ENCODE measurements at places on chromosomes 12 and 14. TPM values are rescaled to one million over a fixed set of nuclear protein-coding genes. Genes with fewer than 3 reads are reported as not detected.

GRCh38 chr14:77782202-77782601, 17.7 kb upstream of the ADCK1 start:
- DNase-seq, result no peak

Gene DHRS2
- 0.26 TPM for total RNA-seq

Gene LGALS3
- total RNA-seq, result 1,380 TPM

Gene EFCAB11
- 10.2 TPM for total RNA-seq

Gene PTHLH
- total RNA-seq, result not detected

GRCh38 chr12:57213763-57214397, 2.7 kb upstream of the NXPH4 start:
- no peak for DNase-seq

DNA sequence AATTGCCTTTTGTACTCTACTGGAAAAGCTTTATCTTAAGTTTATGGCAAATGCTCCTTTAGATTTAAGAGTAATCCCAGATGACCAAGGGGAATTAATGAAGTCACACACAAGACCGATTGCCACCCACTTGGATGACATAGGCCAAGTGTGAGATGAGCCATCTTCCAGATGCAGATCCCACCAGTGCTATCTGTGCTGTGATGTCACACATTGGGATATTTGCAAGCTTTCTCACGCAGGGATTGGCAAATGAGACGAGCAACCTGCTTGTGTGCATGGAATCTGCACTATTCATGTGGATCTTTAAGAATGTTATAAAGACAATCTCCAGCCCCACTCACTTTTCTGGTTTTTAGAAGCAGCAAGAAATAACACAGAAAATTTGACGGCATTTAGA, 602.1 kb upstream of the TMEM132C start:
- DNase-seq, result no peak

- DNase-seq, result no peak
These were observed 7.9 kb downstream of the NRIP2 start for GRCh38 chr12:2826721-2827515.

Gene RNASE3
- not detected for total RNA-seq

DNA sequence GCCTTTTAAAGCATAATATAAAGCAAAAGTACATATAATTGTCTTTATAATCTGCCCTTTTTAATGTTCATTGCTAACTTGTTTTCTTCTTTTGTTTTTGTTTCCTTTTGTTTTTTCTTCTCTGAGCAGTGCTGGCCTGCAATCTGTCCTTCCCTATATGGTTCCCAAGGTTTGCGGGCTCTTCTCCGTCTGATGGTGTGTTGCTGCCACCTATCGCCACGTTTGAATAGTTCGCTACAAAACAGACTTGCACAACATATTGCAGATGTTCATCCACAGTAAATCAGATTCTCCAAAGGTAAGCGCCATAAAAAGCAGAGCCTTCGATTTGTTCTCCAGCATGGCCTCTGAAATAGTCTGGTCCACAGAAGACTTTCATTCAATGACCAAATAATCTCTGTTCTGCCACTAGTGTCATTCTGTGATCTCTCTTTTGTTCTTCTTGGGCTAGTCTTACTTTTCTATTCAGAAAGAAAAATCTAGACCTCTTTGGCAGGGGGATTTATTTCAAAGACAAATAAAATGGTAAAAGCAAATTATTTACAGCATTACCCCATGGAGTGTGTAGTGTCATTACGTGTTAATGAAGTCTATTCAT, 33.5 kb downstream of the C12orf50 start:
- DNase-seq, result peak; percentile 58

Gene GLI1
- 1.9 TPM for total RNA-seq

DNA sequence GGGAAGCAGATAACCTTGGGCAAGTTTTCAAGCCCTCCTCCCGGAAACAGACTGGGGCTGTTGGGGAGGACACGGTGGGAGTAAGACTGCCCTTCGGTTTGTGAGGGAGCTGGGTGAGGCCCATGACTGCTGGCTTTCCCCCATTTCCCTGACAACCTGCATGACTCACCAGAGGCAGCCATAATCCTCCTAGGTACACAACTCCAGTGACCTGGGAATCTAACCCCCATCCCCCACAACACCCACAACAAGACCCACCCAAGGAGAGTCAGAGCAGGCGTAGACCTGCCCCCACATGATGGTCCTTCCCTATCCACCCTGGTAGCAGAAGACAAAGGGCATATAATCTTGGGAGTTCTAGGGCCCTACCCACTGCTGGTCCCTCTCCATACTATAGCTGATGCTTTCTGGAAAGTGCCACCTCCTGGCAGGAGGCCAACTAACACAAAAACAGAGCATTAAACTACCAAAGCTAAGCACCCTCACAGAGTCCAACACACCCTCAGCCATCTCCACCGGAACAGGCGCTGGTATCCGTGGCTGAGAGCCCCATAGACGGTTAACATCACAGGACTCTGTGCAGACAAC, 14.8 kb downstream of the DDX24 start:
- peak; percentile 68 for DNase-seq

DNA sequence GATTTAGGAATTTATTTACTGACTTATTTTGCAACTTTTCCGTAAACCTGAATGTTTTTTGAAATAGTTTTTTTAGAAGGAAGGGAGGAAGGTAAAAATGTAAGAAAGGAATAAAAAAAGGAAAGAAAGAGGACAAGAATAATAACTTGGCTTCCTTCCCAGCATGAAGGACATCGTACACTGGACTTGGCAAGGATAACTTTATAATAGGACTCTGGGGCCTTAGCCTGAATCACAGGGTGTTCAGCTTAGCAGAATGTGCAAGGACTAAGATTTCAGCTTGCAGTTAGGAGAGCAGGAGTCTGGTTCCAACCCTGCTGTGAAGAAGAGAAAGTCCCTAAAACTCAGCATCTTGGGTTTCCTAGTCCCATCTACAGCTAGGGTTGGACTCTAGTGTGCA, 1053.3 kb downstream of the VRK1 start:
- DNase-seq, result no peak

DNA sequence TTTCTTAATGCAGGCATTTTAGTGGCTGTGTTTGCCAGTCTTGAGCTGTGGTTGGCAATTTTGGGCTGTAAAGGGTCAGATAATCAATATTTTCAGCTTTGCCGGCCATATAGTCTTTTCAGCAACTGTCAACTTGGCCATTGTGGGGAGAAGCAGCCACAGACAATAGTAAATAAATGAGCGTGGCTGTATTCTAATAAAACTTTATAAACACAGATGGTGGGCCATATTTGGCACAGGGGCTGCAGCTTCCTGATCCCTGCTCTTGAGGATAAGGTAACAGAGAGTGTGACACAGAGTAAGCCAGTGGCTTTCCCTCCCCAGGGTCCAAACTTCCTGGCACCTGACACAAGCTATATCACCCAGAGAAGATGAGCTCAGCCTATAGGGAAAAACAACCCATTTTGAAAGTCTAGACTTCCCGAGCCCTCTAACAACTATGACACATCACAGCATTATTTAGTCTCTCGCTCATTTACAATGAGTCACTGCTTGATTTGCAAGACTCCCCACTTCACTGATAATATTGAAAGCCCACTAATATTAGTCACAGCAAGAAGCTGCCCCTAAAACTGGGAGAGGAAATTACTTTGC, 163.1 kb upstream of the TMPO start:
- DNase-seq, result no peak

DNA sequence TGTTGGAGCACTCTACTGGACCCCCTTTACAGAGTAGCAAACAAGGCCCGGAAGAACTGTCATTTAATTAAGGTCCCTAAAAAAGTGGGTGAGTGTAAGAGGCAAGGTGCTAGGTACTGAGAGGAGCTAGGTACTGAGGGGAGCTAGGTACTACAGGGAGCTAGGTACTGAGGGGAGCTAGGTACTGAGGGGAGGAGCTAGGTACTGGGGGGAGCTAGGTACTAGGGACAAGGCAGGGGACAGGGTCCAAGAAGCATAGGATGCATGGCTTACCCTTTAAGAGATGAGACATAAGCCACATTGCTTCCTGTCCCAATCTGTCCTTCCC, 4.9 kb downstream of the KRT5 start:
- DNase-seq, result no peak

Gene LRCOL1
- not detected for total RNA-seq

- DNase-seq, result no peak
These were observed 135.4 kb downstream of the TPH2 start for GRCh38 chr12:72074065-72074464.

- DNase-seq, result no peak
These were observed 104.1 kb downstream of the IGF1 start for GRCh38 chr12:102376181-102376747.

GRCh38 chr14:74204491-74204890, 34.8 kb upstream of the VSX2 start:
- no peak for DNase-seq

Gene PPP2R3C
- 23.0 TPM for total RNA-seq

Gene KRT85
- not detected for total RNA-seq

Gene HCAR1
- total RNA-seq, result 0.09 TPM

- no peak for DNase-seq
These were observed 12.4 kb upstream of the KCNK13 start for GRCh38 chr14:90049390-90049789.

DNA sequence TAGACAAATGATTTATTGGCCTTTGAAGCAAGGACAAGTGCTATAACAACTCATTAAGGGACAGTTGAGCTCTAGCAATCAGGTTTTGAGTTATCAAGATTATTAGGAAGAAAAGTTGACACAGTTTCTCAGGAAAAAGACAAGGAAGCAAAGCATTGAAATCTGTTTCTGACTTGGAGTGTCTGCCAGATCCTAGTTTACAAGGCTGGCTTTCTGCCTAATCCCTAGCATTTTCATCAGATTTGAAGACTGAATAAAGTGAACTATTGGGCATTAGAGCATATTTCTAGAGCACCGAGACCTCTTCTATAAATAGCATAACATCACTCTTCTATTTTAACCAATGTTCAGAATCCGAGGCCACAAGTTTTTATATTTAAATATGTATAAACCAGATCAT, 7.0 kb downstream of the SYT1 start:
- no peak for DNase-seq

DNA sequence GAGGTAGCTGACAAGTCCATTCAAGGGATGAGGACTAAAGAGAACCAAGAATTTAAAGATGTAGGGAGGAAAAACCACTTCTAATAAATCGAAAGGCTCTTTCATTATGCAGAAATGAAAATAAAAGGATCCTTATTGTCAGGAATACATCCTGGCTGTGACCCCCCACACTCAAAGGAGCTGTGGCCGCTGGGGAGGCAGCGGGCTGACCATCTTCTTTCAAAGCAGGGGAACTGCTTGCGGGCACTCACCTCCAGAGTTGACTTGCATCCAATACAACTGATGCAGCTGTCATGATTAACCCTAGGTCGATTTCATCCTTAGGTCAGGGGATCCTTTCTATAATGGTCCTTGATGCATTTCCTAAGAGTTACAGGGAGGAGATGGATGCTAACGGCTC, 35.3 kb downstream of the TRAFD1 start:
- DNase-seq, result no peak

GRCh38 chr14:77158882-77159255, 17.3 kb upstream of the ZDHHC22 start:
- DNase-seq, result no peak

DNA sequence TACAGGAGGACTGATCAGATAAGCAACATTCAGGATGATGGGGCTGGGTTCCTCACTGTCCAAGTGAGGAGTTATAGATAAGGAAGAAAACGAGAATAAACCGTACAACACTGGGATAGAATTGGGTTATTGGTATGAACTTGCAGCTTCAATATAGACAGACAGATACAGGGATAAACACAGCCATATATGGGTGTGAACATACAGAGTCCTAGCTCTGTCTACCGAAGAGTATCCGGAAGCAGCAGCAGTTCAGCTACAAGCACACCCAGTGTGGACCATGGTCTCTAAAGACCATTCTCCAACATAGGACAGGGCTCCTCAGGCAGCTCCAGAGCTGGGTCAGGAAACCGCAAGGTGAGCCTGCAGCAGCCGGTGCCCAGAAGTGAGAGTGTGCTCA, 40.8 kb downstream of the CDC42BPB start:
- no peak for DNase-seq

- DNase-seq, result no peak
These were observed 153.9 kb downstream of the PIK3C2G start for GRCh38 chr12:18415227-18415626.

Gene AMHR2
- total RNA-seq, result not detected

DNA sequence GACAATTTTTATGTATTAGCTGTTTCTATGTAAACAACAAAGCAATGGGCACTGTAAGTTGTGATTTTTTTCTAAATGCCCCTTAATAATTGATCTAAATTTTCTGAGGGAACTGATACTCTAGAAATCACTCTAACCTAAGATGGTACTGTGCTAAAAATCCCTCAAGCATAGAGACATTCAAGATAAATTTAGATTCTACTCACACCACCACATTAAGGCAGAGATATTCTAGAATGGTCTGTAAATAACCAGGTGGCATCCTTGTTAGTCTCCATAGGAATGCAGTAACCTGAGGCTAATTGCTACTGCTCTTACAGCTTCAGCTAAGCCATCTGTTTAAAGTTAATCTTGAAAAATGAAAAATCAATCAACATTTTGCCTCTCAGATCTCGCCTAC, 87.3 kb downstream of the SLC41A2 start:
- DNase-seq, result no peak

Gene AQP2
- total RNA-seq, result not detected

DNA sequence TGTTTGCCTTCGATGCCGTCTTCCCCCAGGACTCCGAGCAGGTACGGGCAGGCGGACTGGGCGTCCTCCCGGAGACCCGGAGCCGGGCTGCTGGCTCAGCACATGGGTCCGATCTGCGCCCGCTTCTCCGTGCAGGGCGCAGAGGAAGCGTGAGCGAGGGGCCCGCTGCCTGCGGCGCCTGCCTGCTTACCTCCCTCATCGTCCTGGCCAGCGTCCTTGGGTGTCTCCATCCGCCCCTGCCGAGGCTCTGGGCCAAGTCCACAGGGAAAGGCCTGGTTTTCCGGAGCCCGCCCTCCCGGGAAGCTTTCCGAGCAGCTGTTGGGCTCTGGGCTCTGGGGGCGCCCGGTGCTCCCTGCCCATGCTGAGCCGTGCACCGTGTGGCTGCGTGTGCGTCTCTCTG, 33.5 kb downstream of the KIF26A start:
- no peak for DNase-seq

GRCh38 chr12:50200552-50201273, 33.5 kb upstream of the CERS5 start:
- DNase-seq, result no peak

Gene FBLN5
- total RNA-seq, result 18.6 TPM

Gene A2M
- total RNA-seq, result 223 TPM

Gene SLC22A17
- total RNA-seq, result 35.5 TPM

DNA sequence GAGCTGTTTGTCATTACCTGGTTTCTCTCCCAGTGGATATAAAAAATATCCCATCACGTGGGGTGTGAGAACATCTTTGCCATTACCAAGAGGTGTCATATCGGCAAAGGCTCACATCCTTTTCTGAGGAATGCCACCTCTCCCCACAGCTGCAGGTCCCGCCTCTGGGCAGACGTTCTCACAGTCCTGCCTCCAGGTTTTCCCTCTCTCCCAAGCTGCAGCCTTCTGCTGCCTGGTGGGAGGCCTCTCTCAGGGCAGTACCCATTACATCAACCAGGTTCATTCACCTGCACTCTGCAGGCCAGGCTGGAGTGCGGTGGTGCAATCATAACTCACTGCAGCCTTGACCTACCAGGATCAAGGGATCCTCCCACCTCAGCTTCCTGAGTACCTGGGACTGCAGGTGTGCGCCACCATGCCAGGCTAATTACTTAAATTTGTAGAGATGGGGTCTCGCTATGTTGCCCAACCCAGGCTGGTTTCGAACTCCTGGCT, 15.0 kb upstream of the TMEM119 start:
- no peak for DNase-seq

GRCh38 chr12:68225576-68226476, at the start of gene IL26:
Gene IL26 (minus strand): TSS chr12:68225810. CDS start chr12:68225756, 54 bp downstream.
- no peak for DNase-seq

GRCh38 chr14:104442107-104442551, 137.4 kb upstream of the C14orf180 start:
- no peak for DNase-seq

Data from mucosa of descending colon (tissue), 3 donors.